Tibial nerve (tissue), 4 donors: ENCODE measurements at places on chromosomes 1 and 21. TPM values are rescaled to one million over a fixed set of nuclear protein-coding genes. Genes with fewer than 3 reads are reported as not detected.

SLC22A15 gene
- total RNA-seq = 7.1 TPM

DNA sequence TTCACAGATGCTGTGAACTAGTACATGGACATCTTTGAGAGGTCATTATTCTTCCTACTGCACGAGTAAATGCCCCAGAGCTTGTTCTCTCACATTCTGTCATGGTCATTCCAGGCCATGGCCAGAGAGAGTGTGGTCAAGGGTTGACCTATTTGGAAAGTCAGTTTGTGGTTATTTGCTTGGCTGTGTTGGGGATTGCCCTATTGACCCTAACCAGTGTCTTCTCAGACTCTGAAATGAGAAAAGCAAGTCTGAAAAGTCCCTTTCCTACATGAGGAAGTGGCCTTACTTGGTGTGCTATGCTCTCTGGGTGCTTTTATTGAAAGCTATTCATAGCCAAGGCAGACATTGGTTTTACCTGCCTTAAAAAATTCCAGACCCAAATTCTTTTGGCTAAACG lies 26.6 kb downstream of the CLIC6 start:
- no peak for DNase-seq
- H3K27ac ChIP-seq = no peak overlapping the region
- H3K4me3 ChIP-seq = no peak overlapping the region

GRCh38 chr1:179807291-179807690 lies 64.2 kb downstream of the FAM163A start:
- no peaks in the 10 kb centered on the region for H3K36me3 ChIP-seq
- no peaks in the 10 kb centered on the region for H3K27me3 ChIP-seq
- no peak overlapping the region for H3K27ac ChIP-seq

DNA sequence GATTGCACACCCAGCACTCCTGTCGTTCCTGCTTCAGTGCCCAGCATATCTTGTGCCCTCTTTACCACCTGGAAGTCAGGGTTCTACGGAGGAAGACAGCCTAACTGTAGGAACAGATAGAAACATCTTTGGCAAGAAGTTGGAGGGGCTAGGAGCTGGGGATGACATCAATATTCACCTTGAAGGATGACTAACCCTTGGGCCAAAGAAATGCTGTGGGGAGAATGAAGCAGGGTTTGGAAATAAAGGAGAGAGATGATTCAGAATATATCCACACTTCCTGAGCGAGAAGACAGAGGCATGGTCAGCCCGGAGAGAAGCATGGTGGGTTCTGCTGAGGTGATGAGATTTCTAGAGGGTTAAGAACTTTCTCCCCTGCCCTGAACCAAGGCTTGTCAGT lies 4.6 kb upstream of the NKAIN1 start:
- peaks cover 6% of the 10 kb centered on the region for H3K4me1 ChIP-seq
- no peak overlapping the region for H3K27ac ChIP-seq
- DNase-seq = no peak
- peaks cover 25% of the 10 kb centered on the region for H3K27me3 ChIP-seq
- H3K4me3 ChIP-seq = no peak overlapping the region
